ENCODE measurements at places on chromosomes 1 and 21. TPM values are rescaled to one million over a fixed set of nuclear protein-coding genes. Genes with fewer than 3 reads are reported as not detected.

The CTBS gene
- 28.4 TPM for total RNA-seq

The HSPG2 gene
- total RNA-seq: 60.5 TPM

The CELA2B gene
- not detected for total RNA-seq

The PADI1 gene
- 1.1 TPM for total RNA-seq

The PLD5 gene
- total RNA-seq: not detected

GRCh38 chr1:55217226-55217986 lies 2.2 kb upstream of the USP24 start:
- DNase-seq: peak; percentile 69

GRCh38 chr1:207847116-207847515 lies 63.8 kb downstream of the CD34 start:
- peak; percentile 87 for DNase-seq

- DNase-seq: no peak
Observed at GRCh38 chr1:74953622-74954021, 180.6 kb upstream of the LHX8 start.

GRCh38 chr1:56424744-56425493 lies 154.4 kb downstream of the PLPP3 start:
- peak; percentile 91 for DNase-seq

DNA sequence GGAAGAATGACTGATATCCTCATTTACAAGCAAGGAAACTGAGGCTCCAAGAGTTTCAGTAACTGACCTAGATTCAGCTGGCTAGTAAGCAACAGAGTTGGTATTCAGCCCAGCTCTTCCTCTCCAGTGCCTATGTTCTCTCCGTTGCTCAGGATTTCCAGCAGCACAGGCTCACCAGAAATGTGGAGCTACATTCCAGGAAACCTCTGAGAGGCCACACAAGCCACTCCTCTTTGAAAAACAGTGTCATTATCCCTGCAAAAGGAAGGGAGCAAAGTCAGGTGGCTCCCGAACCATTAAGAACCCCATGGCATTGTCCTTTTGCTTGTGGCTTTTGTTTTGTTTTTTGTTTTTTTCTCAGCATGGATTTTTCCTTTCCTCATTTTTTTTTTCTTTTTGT lies 40.6 kb upstream of the DUSP10 start:
- peak; percentile 29 for DNase-seq

DNA sequence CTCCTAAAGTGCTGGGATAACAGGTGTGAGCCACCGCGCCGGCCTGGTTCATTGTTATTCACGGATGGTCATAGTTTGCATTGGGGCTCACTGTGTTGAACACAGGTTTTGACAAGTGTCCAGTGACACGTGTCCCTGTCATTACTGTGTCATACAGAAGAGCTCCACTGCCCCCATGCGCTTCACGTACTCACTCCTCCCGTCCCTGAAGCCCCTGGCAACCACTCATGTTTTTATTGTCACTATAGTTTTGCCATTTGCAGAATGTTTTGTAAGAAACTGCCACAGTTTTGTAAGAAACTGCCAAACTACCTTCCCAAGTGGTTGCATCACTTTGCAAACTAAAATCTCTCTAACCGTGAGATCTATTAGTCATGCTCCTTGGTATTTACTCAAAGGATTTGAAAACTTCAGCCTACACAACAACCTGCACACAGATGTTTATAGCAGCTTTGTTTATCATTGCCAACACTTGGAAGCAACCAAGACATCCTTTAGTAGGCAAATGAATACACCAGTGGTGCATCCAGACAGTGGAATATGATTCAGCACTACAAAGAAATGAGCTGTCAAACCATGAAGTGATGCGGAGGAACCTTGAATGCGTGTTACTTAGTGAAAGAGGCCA lies 163.2 kb upstream of the COL6A1 start:
- DNase-seq: peak; percentile 88

- no peak for DNase-seq
Observed at GRCh38 chr1:27503844-27504587, 14.0 kb upstream of the WASF2 start.

DNA sequence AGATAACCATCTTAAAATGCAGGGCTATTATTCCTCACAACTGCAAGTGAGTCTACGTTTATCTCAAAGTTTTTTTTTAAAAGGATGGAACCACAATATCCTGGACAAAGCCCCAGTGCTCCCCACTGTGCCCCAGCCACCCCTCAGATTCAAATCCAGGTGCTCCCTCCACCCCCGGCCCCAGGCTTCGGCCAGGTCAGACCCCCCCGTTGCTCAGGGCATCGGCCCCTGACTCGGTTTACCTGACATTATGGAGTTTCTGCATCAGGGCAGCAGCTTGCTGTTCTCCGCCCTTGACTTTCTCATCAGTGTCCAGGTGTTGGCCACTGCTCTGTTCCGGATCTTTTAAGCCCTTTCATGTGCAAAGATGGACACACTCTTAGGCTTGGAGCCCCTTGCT lies 72.9 kb downstream of the SCCPDH start:
- DNase-seq: no peak

DNA sequence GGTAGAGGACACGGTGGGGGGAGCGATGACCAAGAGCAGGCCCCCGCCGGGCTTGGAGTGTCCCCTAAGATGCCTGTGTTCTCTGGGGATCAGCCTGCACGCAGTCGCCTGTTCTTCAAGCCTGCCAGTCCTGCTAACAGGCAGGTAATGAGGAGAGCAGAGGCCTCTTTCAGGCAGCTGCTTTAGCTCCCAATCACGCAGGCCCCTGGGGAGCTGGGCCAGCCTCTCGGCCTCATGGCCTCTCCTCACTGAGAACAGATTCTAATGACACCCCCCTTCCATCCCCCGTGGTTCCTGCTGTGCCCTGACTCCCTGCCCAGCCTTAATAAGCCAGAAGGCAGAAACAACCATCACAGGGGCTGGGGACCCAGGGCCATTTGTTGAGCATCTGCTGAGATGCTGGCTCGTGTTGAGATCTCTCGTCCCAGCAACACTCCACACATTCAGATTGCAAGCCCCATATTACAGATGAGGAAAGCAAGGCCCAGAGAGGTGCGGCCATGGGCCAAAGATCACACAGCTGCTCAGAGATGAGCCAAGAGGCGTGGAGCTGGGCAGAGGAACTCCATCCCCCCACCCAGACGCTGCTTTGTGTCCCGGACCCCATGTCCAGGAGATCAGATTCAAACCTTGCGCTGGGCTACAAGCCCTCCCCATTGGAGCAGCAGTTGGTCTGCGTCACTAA lies 71.6 kb upstream of the CASZ1 start:
- DNase-seq: no peak

DNA sequence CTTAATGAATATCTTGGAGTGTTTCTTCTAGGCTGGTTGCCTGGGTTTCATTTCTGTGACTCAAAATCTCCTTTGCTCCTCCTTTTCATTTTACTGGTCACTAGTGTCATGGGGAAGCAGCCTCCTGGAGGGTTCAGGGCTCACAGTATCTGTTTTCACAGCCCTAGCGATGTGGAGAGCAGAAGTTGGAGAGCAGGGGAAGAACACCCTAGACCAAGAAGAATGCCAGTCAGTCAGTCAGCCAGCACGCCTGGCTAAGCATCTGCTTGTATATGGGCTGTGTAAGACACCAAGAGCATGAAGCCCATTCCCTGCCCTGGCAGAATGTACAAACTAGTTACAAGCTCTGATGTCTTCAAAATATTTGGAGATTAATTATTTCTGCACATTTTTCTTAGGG lies 7.9 kb downstream of the RXRG start:
- no peak for DNase-seq

DNA sequence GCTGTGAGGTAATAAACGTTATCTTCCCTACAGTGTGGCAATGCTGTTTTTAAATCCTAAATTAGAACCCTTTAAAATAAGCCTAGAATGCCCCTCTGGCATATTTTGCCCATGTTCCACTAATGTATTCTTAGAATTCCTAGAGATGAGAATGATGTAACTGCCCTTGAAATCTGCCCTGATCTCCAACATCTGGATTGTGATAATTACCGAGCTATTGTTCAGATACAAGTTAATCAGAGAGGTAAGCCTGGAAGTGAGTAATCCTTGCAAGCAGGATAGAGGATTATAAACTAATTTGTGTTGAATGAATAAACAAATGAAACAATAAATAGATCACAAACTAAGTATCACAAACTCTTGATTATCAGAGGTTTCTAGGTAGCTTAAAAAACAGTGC lies 107.8 kb upstream of the DMRTA2 start:
- DNase-seq: no peak

DNA sequence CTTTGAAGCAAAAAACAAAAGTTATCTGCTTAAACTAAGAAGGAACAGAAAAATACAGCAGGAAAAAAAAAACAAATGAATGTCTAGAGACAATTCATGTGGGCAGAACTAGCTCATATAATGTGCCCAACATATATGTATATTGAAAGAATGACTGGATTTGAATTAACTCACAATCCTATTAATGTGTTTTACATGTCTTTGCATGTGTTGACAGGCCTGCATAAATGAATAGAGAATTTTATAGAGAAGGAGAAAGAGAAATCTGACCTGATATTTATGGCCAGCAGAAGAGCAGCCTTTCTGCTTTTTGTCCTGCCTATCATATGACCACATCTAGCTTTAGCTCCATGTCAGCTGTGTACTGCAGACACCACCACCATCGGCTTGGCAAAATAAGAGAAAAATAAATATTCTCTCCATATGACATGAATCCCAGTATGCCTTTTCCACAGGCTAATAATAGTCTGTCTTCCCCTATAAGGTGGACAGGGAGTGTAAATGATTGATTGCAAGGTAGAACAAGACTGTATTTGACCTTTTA lies 171.5 kb upstream of the PALMD start:
- no peak for DNase-seq

- peak; percentile 15 for DNase-seq
Observed at GRCh38 chr1:24157918-24158481, 15.1 kb upstream of the IL22RA1 start.

DNA sequence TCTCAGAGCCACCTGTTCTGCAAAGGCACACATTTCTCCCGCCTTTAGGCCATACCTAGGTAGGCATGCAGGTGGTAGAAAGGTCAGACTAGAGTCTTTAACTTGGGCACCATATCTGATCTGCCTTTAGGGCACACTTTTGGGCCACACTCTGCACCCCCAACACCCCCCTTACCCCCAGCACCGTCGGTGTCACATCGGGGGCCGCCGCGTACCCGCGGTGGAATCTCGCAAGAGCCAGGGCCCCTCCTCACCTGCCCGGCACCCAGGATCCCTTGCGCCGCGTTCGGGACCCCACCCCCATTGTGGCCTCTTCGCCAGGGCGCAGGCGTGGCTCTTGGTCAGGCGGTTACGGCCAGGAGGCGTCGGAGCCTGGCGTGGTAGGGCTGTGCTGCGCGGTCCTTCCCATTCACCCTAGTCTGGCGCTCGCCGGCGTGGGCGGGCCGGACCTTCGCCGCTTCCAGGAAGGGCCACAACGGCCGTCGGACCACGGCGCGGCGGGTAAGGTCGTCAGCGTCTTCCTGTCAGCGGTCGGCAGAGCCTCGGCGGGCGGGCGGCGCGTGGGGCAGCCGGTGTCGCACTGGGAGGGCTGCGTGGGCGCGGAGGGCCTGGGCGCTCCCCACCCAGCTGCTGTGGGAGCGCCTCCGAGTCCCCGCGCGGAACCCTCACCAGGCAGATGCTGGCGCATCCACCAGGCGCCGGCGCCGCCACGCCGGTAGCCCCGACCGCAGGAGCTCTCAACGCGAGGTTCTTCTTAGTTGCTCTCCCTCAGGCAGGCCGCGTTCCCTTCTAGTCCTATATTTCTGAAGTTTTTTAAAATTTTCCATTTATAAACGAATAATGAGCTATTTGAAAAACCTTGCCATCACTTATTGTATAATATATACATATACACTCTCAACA lies at the start of gene DNAH14:
Gene DNAH14 (plus strand): TSS at position 341 of the 903 bp plus-strand sequence. CDS start 23,028 bp downstream, outside the sequence.
- no peak for DNase-seq

DNA sequence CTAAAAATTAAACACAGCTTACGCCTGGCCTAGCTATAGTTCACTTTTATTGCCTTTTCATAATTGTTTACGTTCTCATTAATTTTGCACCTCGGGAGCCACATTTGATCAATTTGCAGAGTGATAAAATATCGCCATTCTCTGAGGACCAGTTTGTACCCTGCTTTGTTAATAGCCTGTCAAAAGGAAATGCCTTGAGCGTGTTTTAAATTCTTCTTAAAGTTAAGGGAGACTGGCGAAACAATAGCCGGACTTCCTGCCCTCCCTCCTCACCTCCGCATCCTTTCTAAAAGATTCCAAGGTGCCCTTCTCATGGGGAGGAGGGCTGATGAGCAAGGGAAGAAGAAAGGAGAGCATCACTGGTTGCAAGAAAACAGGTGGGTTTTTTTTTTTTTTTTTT lies 271.6 kb downstream of the KCNJ6 start:
- no peak for DNase-seq

- no peak for DNase-seq
Observed at GRCh38 chr1:28509705-28510272, 3.9 kb downstream of the RCC1 start.

- no peak for DNase-seq
Observed at GRCh38 chr21:14677013-14677412, 130.9 kb upstream of the SAMSN1 start.

GRCh38 chr1:47507881-47508701 lies 70.2 kb downstream of the FOXD2 start:
- peak; percentile 13 for DNase-seq

GRCh38 chr1:221429264-221429663 lies 312.6 kb downstream of the DUSP10 start:
- peak; percentile 72 for DNase-seq

GRCh38 chr1:118253053-118253915 lies 68.3 kb upstream of the SPAG17 start:
- DNase-seq: no peak

- peak; percentile 77 for DNase-seq
Observed at GRCh38 chr1:61539720-61540462, 185.1 kb downstream of the TM2D1 start.
